ENCODE measurements at places on chromosomes 3 and 15. TPM values are rescaled to one million over a fixed set of nuclear protein-coding genes. Genes with fewer than 3 reads are reported as not detected.

The SCN11A gene
- total RNA-seq, result not detected

The CPLX3 gene
- not detected for total RNA-seq

The MYEF2 gene
- 17.4 TPM for total RNA-seq

The CORO2B gene
- total RNA-seq, result 2.9 TPM

The PLS1 gene
- total RNA-seq, result 9.7 TPM

The TBCCD1 gene
- 5.8 TPM for total RNA-seq

The KLHL24 gene
- 10.8 TPM for total RNA-seq

The STAC gene
- total RNA-seq, result 2.1 TPM

The TUSC7 gene
- total RNA-seq, result not detected

The RPSA gene
- total RNA-seq, result 2,502 TPM

The GSK3B gene
- total RNA-seq, result 26.8 TPM

The LEKR1 gene
- 0.49 TPM for total RNA-seq

The C3orf49 gene
- total RNA-seq, result not detected

The CCR8 gene
- total RNA-seq, result not detected

The LDHAL6B gene
- not detected for total RNA-seq

The CLDN16 gene
- 0.09 TPM for total RNA-seq

The CPNE4 gene
- 4.8 TPM for total RNA-seq

The UACA gene
- total RNA-seq, result 42.1 TPM

The CMTM7 gene
- 35.8 TPM for total RNA-seq

The PLA2G4D gene
- total RNA-seq, result not detected

The CLASP2 gene
- 19.9 TPM for total RNA-seq

The ACTL6A gene
- 57.0 TPM for total RNA-seq

The ZNF445 gene
- total RNA-seq, result 3.6 TPM

The GOLGA8O gene
- total RNA-seq, result 0.27 TPM

The ATP11B gene
- total RNA-seq, result 8.7 TPM

The KLHL40 gene
- total RNA-seq, result not detected

The MASP1 gene
- 0.02 TPM for total RNA-seq

The NR1I2 gene
- not detected for total RNA-seq

The RHCG gene
- total RNA-seq, result 41.0 TPM

The TRAT1 gene
- total RNA-seq, result not detected

The KIF23 gene
- total RNA-seq, result 85.1 TPM
